Thymus (tissue), 14 donors: ENCODE measurements at places on chromosomes 11 and 22. TPM values are rescaled to one million over a fixed set of nuclear protein-coding genes. Genes with fewer than 3 reads are reported as not detected.

DNA sequence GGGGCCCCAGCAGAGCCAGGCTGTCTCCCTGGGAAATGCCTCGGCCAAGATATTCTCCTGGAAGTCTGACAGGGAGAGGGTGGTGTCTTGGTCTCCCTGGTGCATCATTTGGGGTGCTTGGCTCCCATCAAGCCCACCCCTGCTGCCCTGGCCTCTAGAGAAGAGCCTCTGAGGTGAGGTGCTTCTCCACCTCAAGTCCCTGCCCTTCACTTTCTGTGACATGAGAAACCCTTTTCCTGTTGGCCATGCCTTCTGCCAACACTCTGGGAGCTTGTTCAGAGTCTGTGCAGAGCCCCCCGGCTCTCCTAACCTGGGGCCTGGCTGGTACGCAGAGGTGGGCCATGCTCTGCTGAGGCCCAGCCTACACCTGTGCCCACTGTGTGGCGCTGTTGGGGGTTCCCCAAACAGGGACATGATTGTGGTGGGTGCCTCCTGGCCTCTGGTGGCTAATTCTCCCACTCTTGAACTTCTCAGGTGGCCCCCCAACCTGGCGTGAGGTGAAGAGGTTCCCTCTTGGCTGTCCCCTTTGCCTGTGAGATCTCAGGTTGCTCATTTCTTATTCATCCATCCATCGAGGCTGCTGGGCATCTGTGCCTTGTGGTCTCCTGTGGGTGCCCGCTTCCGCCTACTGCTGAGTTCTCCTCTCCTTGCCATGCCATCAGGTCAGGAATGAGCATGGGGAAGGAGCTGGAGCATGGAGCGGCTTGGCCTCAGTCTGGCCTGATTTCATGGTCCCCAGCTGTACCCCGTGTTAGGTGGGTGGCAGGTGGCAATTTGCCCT is 19.2 kb upstream of the DGCR8 start:
- H3K36me3 ChIP-seq: peaks cover 40% of the 10 kb centered on the region
- no peaks in the 10 kb centered on the region for H3K27me3 ChIP-seq

DNA sequence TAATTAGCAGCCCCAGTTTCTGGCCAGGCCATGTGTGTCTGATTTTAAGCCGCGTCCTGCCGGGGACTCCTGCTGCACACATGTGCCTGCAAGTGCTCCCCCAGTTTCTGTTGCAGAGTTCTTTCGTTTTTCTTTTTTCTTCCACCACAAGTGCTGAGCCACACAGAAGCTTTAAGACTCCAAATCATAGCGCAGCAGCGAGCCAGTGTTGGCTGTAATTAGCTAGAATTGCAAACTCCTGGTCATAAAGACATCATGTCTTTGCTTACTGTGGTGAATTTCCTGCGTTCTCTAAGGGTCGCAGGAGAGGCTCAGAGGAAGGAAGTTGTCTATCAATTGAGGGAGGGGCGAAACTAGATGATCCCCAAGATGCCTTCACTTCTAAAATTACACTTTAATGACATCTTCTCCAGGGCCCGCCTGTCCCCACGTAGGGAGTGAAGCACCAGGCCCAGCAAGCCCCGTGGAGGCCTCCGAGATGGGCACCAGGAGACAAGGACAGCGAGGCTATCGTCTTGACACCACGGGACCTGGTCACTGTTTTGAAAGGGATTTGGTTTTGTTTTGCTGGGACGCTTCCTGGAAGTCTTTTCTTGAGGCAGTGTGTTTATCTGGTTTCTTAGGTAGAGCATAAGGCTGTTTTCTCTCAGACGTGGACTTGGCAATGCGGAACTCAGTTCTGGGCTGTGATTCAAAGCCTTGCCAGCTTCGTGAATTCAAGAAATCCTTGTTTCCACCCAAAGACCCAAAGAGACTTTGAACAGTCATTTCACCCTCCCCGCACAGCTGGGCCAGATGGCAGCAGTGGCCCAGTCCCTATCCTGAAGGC is 71.8 kb downstream of the UBASH3B start:
- peaks cover 3% of the 10 kb centered on the region for H3K36me3 ChIP-seq
- H3K4me3 ChIP-seq: peak overlapping the region; percentile 12
- H3K27me3 ChIP-seq: no peaks in the 10 kb centered on the region
- H3K27ac ChIP-seq: peak overlapping the region; percentile 94
- no peak for DNase-seq
- peaks cover 96% of the 10 kb centered on the region for H3K4me1 ChIP-seq

GRCh38 chr11:73464347-73464746 is 88.1 kb downstream of the RELT start:
- no peak for DNase-seq
- H3K4me1 ChIP-seq: no peaks in the 10 kb centered on the region
- H3K27me3 ChIP-seq: no peaks in the 10 kb centered on the region
- H3K27ac ChIP-seq: no peak overlapping the region
- H3K4me3 ChIP-seq: no peak overlapping the region
- no peaks in the 10 kb centered on the region for H3K36me3 ChIP-seq

DNA sequence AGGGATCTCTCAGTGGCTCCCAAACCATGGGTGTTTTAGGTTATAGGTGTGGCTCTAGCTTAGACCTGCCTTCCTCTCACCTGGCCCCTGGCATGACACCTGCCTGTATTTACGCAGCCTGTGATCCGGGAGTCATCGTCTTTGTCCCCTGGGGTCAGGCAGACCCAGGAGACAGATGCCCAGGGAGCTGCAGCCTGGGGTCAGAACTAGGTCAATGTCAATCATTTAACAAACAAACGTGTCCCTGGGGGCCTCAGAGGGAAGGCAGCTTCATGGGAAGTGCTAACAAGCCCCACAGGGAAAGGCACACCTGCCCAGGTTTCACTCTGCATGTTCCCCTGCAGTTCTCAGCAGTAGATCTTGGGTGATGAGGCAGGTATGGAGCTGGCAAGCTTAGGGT is 12.0 kb downstream of the BACE1-AS start:
- H3K27ac ChIP-seq: no peak overlapping the region
- DNase-seq: no peak
- H3K4me3 ChIP-seq: no peak overlapping the region
- no peaks in the 10 kb centered on the region for H3K4me1 ChIP-seq

The GTSE1 gene
- 14.1 TPM for total RNA-seq

DNA sequence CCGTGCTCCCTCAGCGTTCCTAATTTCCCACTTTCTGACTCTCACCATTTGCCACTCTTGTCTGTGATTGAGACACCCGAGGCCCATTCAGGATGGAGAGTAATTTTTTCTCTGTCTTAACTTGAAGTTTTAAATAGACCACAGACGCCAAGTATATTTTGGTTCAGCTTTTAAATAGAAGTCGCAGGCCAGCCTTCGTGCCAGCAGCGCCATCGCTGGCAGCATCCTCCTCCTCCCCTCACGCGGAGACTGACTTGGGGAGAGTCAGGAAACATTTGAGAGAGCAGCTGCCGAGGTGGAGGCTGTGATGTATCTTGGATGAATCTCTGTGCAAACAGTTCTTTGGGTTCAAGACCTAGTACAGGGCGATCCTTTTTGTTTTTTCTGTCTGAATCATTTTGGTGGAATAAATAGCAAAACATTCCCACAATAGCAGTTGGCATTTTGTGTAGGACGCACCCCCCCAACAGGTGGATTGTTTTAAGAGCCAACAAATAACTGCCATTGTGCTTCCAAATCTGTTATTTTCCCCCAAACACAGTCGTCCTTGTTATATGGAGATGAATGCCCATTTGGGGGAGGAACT is 889 bp upstream of the DMC1 start:
- no peaks in the 10 kb centered on the region for H3K27me3 ChIP-seq
- no peaks in the 10 kb centered on the region for H3K36me3 ChIP-seq
- H3K27ac ChIP-seq: peak overlapping the region; percentile 96
- peaks cover 16% of the 10 kb centered on the region for H3K4me1 ChIP-seq
- H3K4me3 ChIP-seq: peak overlapping the region; percentile 89

The P2RX6 gene
- total RNA-seq: 0.66 TPM

The TEX12 gene
- 0.09 TPM for total RNA-seq

The LARGE2 gene
- 3.5 TPM for total RNA-seq

The GPR83 gene
- 0.14 TPM for total RNA-seq

GRCh38 chr11:69939551-69940245 is 120.5 kb upstream of the FGF3 start:
- no peaks in the 10 kb centered on the region for H3K27me3 ChIP-seq
- H3K4me1 ChIP-seq: no peaks in the 10 kb centered on the region
- H3K27ac ChIP-seq: no peak overlapping the region
- no peak overlapping the region for H3K4me3 ChIP-seq
- no peaks in the 10 kb centered on the region for H3K36me3 ChIP-seq

DNA sequence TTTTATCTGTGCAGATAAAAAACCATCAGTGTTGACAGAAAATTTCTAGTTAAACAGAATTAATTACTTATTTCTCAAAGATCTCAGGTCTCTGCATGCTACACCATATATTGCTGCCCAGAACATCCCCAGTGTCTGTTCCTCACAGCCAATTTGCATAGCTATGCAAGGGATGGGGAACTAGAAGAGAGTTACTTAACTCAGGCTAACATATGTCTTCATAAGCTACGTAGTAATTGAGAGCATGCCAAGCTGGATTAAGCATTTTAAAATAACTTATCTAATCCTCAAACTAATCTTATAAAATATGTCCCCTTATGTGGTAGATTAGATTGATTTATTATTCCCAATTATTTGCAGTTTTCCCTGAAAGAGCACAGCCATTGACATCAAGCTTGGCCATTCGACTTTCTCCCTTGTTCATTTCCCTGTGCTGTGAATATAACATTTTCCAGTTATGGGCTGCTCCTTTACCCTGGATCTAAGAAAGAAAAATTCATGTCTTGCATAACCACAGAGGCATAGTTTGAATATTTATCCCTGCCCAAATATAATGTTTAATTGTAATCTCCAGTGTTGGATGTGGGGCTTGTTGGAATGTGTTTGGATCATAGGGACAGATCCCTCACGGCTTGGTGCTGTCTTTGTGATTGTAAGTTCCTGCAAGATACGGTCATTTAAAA is 69.1 kb downstream of the C11orf87 start:
- no peaks in the 10 kb centered on the region for H3K27me3 ChIP-seq
- H3K27ac ChIP-seq: no peak overlapping the region
- no peaks in the 10 kb centered on the region for H3K4me1 ChIP-seq
- H3K36me3 ChIP-seq: no peaks in the 10 kb centered on the region
- no peak overlapping the region for H3K4me3 ChIP-seq

DNA sequence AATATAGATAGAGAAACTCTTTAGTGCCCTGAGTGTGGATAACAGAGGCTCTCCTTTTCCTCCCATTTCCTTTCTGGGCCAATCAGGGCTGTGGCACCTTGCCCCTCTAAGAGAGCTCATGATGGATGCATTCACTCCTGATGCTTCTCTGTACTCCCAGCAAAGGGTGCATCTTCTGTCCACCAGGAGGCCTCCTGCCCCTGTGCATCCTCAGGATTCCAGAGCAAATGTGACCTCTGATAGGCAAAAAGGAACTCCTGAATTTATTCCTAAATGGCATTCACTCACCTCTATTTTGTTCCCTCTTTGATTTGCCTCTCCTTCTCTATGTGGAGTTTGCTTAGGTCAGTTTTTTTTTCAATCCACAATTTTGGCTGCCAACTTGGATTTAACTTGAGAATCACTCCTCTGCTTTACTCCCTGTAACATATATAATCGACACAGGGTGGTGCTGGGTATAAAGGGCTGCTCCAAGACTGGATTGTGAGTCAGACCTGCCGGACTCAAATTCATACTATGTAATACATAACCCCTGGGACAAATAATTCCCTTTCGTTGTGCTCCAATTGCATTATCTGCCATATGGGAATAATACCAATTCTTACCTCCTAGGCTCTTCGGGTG is 1.1 kb upstream of the MRGPRX4 start:
- H3K27me3 ChIP-seq: no peaks in the 10 kb centered on the region
- DNase-seq: no peak
- H3K4me1 ChIP-seq: no peaks in the 10 kb centered on the region
- no peak overlapping the region for H3K27ac ChIP-seq
- H3K4me3 ChIP-seq: no peak overlapping the region
- H3K36me3 ChIP-seq: no peaks in the 10 kb centered on the region

- DNase-seq: no peak
- H3K36me3 ChIP-seq: peaks cover 79% of the 10 kb centered on the region
- H3K4me3 ChIP-seq: no peak overlapping the region
- H3K27me3 ChIP-seq: no peaks in the 10 kb centered on the region
Measured at GRCh38 chr22:43136255-43136654, 6.9 kb downstream of the MCAT start.

DNA sequence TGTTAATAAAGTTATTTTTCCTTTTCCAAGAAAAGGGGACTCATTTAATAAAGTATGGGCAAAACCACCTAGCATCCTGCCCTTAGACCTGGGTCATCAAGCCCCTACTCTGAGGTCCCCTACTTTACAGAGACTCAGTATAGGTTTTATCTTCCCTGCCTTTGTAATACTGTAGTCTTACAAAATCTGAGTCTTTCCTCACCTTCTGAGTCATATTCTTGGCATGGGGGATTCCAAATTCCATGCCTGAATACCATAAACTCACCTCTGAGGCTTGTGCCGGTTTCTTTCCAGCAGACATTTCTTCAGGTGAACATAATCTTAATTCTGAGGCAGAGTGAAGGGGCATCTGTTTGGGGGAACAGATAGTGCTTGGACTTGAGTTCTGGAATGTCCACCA is 282.5 kb downstream of the KCNA4 start:
- H3K36me3 ChIP-seq: no peaks in the 10 kb centered on the region
- no peaks in the 10 kb centered on the region for H3K4me1 ChIP-seq
- no peak overlapping the region for H3K4me3 ChIP-seq
- DNase-seq: no peak
- no peaks in the 10 kb centered on the region for H3K27me3 ChIP-seq

The DERL3 gene
- 2.9 TPM for total RNA-seq

DNA sequence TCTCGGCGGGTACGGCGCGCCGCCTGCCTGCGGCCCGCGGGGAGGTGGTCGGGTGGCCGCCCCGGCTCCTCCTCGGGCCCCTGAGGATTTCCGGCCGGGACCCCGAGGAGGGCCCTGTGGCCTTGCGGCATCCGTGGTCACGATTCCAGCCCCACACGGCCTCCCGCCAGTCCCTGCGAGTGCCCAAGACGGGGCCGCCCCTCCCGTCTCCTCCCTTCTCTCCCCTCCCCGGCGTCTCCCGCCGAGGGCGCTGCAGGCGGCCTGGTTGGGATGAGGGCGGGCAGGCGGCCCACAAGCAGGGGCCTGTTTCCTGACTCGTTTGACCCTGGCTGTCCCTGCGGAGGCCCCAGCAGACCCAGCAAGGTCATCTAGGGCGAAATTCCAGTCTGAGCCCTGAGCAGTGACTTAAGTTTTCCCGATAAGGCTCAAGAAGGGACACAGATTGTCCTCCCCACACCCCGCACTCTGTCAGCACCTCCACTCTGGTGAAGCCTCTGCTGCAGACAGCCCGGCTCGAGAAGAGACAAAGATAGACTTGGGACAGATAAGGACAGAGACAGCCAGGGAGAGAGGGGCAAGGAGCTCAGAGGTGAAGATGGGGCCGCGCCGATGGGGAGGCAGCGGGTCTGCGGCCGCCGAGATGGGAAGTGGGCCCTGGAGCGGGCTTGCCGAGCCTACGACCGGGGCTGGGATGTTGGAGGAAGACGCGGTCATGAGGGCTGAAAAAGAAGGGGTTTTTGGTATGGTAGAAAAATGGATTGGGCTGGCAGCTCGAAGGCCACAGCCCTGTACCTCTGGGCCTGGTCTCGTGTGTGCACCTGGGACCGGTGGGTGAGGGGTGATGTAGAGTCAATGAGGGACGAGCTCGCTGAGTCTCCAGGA is 95.0 kb downstream of the SWAP70 start:
- H3K27ac ChIP-seq: peak overlapping the region; percentile 55
- H3K36me3 ChIP-seq: no peaks in the 10 kb centered on the region
- H3K4me3 ChIP-seq: peak overlapping the region; percentile 83
- no peaks in the 10 kb centered on the region for H3K27me3 ChIP-seq
- DNase-seq: no peak

- peaks cover 17% of the 10 kb centered on the region for H3K36me3 ChIP-seq
- peak overlapping the region; percentile 7 for H3K27ac ChIP-seq
- H3K4me1 ChIP-seq: peaks cover 9% of the 10 kb centered on the region
Measured at GRCh38 chr22:40193429-40194421, 16.0 kb downstream of the TNRC6B start.

- H3K36me3 ChIP-seq: no peaks in the 10 kb centered on the region
- DNase-seq: no peak
- H3K27me3 ChIP-seq: no peaks in the 10 kb centered on the region
Measured at GRCh38 chr22:36982136-36982535, 37.1 kb downstream of the TST start.

The MGAT3 gene
- 1.6 TPM for total RNA-seq
